ENCODE measurements at places on chromosomes 1 and 21. TPM values are rescaled to one million over a fixed set of nuclear protein-coding genes. Genes with fewer than 3 reads are reported as not detected.

Gene SDHC
- total RNA-seq, result 248 TPM

Gene FYB2
- total RNA-seq, result not detected

Gene IGSF3
- 19.2 TPM for total RNA-seq

Gene GPR89A
- total RNA-seq, result 16.4 TPM

Gene FCGR3A
- total RNA-seq, result not detected

Gene CHD1L
- 34.5 TPM for total RNA-seq

Gene FAM72B
- 5.6 TPM for total RNA-seq

Gene PTPRF
- 98.4 TPM for total RNA-seq

Gene ABCA4
- total RNA-seq, result 0.54 TPM

Gene MIER1
- 7.4 TPM for total RNA-seq

Gene SLC44A5
- total RNA-seq, result 0.03 TPM

Gene IVL
- total RNA-seq, result not detected

Gene KCNE2
- not detected for total RNA-seq

Gene MCOLN3
- total RNA-seq, result 2.9 TPM

Gene ZNF695
- 2.7 TPM for total RNA-seq

Gene NDUFS5
- 420 TPM for total RNA-seq

Gene ADORA3
- total RNA-seq, result not detected

Gene TRAF3IP3
- total RNA-seq, result not detected

Gene GBP6
- total RNA-seq, result not detected

Gene FAM131C
- total RNA-seq, result 19.7 TPM

Gene EPHA2
- 150 TPM for total RNA-seq

Gene EDARADD
- 3.5 TPM for total RNA-seq

Gene ITLN2
- 0.57 TPM for total RNA-seq

Gene VWA5B1
- not detected for total RNA-seq
